ENCODE measurements at places on chromosomes 13 and 19. TPM values are rescaled to one million over a fixed set of nuclear protein-coding genes. Genes with fewer than 3 reads are reported as not detected.

Gene ZNF560
- total RNA-seq: 0.28 TPM

Gene CEACAM3
- total RNA-seq: not detected

Gene ZNF709
- total RNA-seq: 1.7 TPM

Gene PPFIA3
- total RNA-seq: 4.3 TPM

Gene NLRP7
- not detected for total RNA-seq

Data from activated naive CD8-positive, alpha-beta T cell treated with anti-CD3 and anti-CD28 coated beads for 36 hours (primary cell).